Hippocampal formation (tissue), 2 donors: ENCODE measurements at places on chromosomes 7 and 10.

DNA sequence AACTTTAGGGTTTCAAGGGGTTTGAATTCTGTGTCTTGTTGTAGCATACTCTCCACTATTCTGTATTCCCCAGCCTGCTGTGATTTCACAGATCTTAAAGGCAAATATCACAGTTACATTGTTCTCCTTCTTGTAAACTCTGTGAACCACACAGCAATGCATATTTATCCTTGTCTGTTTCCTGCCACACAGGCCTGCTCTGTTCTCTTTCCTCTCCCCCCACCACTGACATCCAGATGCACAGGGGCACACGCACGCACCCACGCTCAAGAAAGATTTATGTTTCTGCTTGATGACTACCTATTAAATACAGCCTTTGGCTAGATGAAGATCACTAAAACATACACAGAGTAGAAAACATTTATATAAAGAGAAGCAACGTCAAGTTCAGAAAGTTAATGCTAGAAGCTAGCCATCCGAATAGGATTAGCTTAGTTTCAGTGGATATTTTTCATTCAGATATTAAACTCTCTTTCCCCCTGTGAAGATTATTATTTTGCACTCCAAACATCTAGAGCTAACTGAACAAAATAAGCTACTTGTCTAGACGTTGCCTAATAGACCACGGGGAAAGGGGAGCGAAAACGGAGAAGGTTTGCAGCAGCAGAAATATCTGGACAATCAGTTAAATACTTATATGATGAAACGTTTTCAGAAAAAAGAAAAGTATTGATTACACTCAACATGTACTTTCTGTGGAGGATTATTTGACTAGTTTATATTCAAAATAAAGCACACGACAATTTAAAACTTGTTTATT lies 193.1 kb upstream of the SEMA3C start:
- no peak for DNase-seq

GRCh38 chr7:150415161-150416153 lies 35.0 kb upstream of the GIMAP8 start:
- no peak for DNase-seq

DNA sequence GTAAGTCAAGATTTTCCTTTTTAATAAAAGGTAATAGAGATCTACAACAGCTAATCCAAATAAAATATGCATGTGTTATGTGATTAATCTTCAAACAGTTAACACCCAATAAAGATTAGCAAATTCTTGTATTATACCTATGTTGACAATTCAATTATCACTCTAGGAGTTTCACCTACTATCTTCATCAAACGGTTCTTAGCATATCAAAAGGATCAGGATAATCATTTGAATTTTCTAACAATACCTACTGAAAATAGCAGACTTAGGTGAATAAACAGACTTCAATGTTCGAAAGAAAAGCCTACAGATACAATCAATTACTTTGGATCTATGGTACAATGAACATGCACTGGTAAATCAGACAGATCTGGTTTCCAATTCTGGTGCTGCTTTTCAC lies 268.3 kb downstream of the CACNA2D1 start:
- no peak for DNase-seq

- DNase-seq, result no peak
Observed at GRCh38 chr7:82617156-82617555, 173.6 kb upstream of the CACNA2D1 start.

DNA sequence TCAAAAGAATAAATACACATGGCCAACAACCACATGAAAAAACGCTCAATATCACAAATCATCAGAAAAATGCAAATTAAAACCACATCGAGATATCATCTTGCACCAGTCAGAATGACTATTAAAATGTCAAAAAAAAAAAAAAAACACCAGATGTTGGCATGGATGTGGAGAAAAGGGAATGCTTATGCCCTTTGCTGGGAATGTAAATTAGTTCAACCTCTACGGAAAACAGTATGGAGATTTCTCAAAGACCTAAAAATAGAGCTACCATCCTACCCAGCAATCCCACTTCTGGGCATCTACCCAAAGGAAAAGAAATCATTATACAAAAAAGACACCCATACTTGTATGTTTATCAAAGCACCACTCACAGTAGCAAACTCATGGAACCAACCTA lies 45.0 kb upstream of the DIP2C start:
- DNase-seq, result no peak

DNA sequence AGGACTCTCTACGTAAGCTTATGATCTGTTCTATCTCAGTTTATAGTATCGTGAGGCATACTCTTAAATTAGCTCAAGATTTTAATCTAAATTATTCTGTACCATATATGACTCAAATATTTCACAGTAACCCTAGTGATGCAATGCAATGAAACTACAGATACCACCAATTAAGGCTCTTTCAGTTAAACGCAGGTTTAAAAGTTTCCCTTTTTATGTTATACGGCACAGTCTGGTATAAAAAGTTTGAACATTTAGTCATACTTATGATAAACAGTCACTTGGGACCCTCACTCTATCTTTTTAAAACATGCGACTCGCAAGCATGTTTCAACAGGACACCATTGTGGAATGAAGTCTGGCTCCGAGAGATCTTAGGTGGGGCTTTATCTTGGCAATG lies 107.2 kb downstream of the CDK6 start:
- no peak for DNase-seq

DNA sequence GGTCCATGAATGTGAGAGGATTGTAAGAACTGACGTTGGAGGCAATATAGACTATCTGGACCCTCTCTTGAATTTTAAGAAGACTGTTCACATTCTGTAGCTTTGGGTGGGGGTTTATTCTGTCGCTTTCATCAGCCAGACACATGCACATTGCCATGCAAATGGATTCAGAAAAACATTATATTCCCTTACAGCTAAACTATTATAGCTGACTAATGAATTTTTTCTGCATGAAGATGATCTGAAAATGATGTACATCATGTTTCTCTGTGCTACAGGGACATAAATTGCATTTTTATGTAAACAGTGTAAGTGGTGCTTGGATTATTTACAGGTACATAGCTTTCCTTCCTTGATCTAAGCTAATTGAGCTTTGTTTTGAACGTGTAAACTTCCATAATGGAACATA lies 1.5 kb downstream of the MET start:
- no peak for DNase-seq

DNA sequence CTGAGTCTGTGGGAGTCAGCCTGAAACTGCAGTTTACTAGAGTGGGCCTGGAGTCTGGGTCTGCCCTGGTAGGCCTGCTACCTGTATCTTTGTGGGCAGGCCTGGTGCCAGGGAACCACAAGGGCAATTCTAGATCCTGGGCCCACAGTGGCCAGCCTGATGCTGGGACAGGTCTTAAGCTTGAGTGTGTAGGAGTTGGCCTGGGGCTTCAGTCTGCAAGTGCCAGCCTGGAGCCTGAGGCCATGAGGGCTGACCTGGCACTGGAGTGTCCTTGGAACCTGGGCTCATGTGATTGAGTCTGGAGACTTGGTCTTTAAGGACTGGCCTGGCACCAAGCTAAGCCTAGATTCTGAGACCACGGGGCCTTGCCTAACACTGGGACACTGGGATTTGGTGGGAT lies 245.7 kb upstream of the TEX47 start:
- DNase-seq, result no peak

DNA sequence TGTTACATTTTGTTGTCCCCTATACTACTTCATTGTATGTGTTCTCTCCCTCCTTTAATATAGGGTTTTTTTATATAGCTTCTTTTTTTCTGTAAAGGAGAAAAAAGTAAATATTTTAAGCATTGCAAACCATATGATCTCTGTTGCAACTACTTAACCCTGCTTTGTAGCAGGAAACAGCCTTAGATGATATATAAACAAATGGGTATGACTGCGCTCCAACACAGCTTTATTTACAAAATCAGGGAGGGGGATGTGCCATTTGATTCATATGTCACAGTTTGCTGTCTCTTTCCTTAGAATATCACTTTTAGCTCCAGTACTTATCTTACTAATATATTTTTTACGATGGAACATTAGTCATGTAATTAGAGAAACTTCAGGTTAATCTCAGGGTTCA lies 155.2 kb upstream of the GNAI1 start:
- no peak for DNase-seq

- DNase-seq, result no peak
Observed at GRCh38 chr7:126727930-126728391, 524.8 kb downstream of the GRM8 start.

DNA sequence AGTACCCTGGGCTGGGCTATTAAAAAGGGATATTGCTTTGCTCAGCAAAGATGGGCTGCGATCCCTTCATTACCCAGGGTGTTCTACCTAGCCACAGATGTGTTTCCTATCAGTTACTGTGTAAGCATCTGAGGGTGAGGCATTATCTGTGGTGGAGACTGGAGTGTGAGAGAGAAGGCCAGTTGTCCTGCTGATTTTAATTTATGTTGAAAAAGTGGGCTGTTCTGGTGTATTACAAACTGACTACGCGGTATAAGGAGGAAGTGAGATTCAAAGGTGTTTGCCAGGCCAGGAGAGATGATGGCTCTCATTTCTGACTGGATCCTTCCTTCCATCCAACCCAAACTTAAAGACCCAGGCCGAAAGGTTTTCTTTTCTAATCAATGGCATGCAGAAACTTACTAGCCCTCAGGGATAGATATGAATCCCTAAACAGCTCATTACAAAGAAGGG lies 7.6 kb downstream of the TCF7L2 start:
- DNase-seq, result no peak
